ENCODE measurements at places on chromosomes 1 and 21.

- DNase-seq, result peak; percentile 22
These were observed at the start of gene LDLRAP1 for GRCh38 chr1:25543425-25544242. Gene LDLRAP1 (plus strand): TSS chr1:25543606. CDS start chr1:25543699, 93 bp downstream.

- no peak for DNase-seq
These were observed 12.2 kb downstream of the TMEM53 start for GRCh38 chr1:44661781-44662682.

- no peak for DNase-seq
These were observed 332.9 kb upstream of the PTBP2 start for GRCh38 chr1:96388421-96389310.

DNA sequence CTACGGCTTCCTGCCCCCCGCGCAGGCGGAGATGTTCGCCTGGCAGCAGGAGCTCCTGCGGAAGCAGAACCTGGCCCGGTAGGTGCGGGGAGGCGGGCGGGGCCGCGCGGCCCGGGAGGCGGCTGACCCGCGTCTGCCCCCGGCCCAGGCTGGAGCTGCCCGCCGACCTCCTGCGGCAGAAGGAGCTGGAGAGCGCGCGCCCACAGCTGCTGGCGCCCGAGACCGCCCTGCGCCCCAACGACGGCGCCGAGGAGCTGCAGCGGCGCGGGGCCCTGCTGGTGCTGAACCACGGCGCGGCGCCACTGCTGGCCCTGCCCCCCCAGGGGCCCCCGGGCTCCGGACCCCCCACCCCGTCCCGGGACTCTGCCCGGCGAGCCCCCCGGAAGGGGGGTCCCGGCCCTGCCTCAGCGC lies 16.6 kb downstream of the NOC2L start:
- no peak for DNase-seq

GRCh38 chr1:160197231-160197630 lies 6.9 kb downstream of the CASQ1 start:
- DNase-seq, result no peak

DNA sequence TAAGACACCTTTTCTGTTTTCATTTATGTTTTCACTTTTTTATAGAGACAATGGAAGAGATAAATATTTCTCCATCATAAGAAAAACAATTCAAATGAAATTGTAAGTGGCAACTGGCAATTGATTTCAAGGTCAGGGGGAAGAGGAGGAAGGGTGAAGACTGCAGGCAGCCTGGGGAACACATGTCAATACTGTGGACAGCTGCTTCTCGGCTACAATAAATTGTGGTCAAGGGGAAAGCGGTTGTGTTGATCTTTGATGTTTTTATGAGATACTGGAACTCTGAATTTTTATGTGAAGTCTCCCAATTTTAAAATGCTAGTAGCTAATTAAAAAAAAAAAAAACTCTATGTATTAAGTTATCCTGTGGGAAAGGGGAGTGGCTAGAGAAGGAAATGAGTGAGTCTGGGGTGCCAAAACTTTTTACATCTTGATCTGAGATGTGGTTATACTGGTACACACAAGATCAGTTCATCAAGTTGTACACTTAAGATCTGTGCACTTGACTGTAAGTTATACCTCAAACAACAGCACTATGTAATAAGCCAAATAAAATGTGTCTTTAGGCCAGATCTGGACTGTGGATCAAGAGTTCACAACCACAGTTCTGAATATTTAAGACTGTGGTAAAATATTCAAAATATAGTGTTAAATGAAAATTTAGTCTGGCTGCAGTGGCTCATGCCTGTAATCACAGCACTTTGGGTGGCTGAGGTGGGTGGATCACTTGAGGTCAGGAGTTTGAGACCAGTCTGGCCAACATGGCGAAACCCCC lies 18.0 kb downstream of the SSX2IP start:
- DNase-seq, result no peak

DNA sequence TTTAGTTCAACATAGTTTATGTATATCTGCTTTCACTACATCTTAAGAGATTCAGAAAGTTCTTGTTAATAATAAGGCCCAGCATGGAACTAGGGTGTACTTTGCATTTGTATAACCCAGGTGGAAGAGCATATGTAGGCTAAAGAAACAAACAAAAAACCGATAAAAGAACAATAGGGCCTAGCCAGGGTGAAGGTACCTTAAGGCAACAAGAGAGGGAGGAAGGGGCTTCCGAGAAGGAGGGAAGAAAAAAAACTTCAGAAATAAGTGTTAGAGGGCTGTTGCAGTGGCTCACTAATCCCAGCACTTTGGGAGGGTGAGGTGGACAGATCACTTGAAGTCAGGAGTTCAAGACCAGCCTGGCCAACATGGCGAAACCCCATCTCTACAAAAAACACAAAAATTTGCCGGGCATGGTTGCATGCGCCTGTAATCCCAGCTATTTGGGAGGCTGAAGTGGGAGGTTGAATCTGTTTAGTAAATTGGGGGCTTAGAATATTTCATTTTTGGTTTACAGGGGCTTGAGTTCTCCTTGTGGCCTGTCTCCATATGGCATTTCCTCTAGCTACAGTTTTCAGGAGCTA lies 4.7 kb upstream of the SPATA45 start:
- no peak for DNase-seq

DNA sequence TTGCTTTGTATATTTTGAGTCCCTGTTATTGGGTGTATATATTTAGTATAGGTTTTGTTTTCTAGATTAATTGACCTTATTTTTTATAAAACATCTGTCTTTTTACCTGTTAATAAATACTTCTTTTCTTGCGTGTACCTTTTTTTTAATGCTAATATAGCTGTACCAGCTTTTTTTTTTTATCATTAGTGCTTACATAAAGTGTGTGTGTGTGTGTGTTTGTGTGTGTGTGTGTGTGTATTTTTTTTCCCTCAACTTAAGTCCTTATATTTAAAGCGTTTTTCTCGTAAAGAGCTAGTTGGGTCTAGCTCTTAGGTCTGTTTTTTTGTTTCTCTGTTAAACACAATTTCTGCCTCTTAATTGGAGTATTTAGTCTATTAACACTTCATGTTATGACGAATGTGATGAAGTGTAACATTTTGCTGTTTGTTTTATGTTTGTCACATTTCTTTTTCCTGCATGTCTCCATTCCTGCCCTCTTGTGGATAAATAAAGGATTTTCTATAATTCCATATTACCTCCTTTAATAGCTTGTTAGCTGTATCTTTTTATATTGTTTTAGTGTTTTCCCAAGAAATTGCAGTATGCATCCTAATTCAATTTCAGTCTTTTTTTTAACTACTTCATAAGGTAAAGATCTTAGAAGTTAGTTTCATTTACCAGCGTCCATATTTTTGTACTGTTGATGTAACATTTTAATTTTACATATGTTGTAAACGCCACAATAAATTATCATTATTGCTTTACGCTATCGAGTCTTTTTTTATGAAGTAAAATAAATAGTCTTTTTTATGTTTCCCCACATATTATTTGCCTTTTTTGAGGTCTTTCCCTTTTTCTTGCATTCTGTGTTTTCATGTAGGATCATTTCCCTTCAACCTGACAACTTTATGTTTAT lies 4.3 kb downstream of the PRMT2 start:
- no peak for DNase-seq

DNA sequence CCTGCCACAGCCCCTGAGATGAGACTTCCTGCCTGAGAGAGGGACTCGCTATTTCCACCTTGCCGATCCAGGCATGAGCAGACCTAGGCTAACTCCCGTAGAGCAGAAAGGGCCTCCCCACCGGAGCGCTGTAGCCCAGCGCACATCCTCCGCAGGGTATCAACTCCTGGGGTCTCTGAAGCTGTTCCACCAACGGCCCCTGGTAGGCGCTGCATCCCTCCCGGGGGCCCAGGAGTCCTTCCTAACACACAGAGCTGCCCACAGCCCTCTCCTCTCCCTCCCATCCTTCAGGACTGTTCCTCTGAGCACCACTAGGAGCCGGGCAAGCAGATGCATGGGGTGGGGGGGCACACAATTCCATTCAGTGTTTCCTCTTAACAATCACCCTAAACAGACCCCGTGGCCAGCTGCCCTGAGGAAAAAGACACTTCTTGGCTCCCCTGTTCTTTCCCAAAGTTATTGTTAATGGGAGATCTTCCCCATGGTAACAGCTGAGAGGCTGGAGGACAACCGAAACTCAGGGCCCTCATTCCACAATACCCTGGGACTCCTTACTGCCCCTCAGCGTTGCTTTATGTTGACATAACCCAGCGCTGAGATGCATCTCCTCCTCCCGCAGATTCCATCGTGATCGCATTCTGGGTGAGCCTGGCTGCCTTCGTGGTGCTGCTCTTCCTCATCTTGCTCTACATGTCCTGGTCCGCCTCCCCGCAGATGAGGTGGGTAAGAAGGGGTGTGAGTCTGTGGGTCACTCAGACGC lies 7.5 kb downstream of the MRAP start:
- no peak for DNase-seq

GRCh38 chr1:205247130-205247921 lies 19.6 kb downstream of the TMCC2 start:
- DNase-seq, result no peak

- DNase-seq, result no peak
These were observed 6.5 kb upstream of the ITGB2 start for GRCh38 chr21:44927259-44927586.
